CD4-positive, alpha-beta T cell treated with Interleukin-1 beta for 1 hour (primary cell): ENCODE measurements at places on chromosomes 1 and 21.
A peak's percentile ranks its signal among the peaks of the same experiment; 100 is the strongest.

DNA sequence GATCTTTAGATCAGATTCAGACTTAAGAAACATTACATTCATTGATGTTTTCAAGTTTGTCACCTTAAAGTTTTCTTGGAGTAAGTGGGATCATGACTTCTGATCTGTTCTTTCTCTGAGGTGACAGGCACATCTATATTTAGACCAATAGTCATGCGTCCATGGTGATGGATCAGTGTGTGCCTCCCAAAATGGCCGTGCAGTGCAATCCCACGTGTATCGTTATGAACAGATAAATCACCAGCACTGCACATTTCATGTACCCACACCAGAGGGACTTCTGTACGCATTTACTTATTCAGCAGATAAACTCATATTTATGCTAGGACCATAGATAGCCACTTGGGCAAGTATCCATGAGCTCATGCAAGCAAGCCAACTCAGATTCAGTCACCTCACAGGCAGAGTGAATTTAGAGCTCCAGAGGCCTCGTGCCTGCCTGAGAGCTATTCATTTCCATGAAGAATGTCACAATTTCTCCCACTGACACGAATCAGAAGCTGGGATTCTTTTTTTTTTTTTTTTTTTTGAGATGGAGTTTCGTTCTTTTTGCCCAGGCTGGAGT, 13.9 kb upstream of the WDR26 start:
- no peak for DNase-seq

- DNase-seq = no peak
Measured at GRCh38 chr1:149979972-149980540, 30.5 kb downstream of the OTUD7B start.

GRCh38 chr1:32612189-32612881, 38.0 kb downstream of the ZBTB8OS start:
- DNase-seq = peak; percentile 40

DNA sequence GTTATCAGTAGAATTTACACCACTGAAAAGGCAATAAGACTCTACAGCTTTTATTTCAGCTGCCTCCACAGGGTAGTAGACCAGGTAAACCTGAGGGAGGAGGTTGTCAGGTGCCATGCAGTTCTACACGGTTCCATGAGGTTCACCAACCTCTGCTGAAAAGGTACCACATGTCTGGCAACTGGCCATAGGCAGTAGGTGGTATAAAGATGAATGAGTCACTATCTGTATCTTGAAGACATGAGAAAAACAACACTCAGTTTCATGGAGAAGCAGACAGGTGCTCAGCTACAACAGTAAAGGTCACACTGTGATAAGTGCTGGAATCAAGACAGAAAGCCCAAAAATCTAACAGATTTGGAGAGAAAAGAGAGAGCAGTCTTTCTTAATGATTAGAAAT, 145.4 kb downstream of the PTGER3 start:
- no peak for DNase-seq

- no peak for DNase-seq
Measured at GRCh38 chr21:34808569-34809204, 139.9 kb downstream of the CLIC6 start.

GRCh38 chr1:230283678-230284077, 142.5 kb downstream of the PGBD5 start:
- no peak for DNase-seq

- no peak for DNase-seq
Measured at GRCh38 chr1:55445416-55445815, 230.3 kb upstream of the USP24 start.

GRCh38 chr1:167563579-167564246, 10.2 kb upstream of the CREG1 start:
- no peak for DNase-seq

- no peak for DNase-seq
Measured at GRCh38 chr21:31554511-31555022, 104.9 kb upstream of the SOD1 start.

- DNase-seq = no peak
Measured at GRCh38 chr1:26079960-26080814, 12.8 kb upstream of the TRIM63 start.

- DNase-seq = no peak
Measured at GRCh38 chr1:221411283-221411682, 330.6 kb downstream of the DUSP10 start.

DNA sequence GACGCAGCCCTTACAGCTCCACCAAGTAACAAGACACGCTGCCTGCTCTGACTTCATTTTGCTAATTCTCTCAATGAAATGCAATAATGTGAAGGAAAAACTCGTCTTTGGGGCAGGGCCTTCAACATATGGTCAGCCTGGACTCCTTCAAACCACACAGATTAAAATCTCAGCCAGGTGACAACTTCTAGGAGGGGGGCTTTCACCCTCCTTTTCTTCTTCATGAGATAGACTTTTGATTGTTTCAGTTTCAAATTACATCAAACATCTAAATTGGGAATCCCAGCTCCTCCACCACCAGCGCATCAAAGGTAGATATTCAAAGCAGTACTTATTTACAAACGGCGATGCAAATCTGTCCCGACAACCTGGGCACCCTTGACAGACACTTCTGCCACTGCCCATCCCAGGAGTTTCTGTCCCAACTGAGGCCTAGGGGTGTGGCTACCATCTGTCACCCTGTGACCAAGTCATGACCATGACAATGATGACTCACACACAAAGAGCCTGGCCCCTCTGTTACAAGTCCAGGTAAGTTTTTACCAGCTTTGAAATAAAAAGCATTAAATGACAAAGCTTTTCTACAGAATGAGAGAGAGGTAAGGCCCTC, 29.7 kb downstream of the SSBP3 start:
- no peak for DNase-seq

- no peak for DNase-seq
Measured at GRCh38 chr1:10877894-10878293, 81.4 kb upstream of the CASZ1 start.

DNA sequence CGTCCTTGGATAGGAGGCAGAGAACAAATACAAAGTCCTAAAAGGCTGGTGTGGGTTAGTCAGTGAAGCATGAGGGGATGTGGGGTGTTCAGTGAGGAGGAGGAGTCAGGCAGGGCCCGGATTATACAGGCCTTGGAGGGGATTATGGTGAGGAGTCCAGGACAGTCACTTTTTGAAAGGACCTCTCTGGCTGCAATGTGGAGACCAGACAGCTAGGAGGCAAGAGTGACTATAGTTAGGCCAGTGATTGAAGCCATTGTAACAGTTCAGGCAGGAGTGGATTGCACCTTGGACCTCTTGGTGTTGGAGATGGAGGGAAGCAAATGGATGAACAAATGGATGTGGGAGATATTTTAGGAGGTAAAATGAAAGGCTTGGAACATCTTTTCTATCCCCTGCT, 115.8 kb downstream of the C1orf94 start:
- DNase-seq = no peak

- no peak for DNase-seq
Measured at GRCh38 chr1:186438567-186438966, 22.3 kb downstream of the PDC start.

GRCh38 chr1:21297975-21298374, 7.7 kb upstream of the ECE1 start:
- no peak for DNase-seq

GRCh38 chr21:42264245-42265195, 45.6 kb downstream of the ABCG1 start:
- DNase-seq = no peak

- DNase-seq = no peak
Measured at GRCh38 chr21:37128076-37128475, 55.0 kb downstream of the TTC3 start.

DNA sequence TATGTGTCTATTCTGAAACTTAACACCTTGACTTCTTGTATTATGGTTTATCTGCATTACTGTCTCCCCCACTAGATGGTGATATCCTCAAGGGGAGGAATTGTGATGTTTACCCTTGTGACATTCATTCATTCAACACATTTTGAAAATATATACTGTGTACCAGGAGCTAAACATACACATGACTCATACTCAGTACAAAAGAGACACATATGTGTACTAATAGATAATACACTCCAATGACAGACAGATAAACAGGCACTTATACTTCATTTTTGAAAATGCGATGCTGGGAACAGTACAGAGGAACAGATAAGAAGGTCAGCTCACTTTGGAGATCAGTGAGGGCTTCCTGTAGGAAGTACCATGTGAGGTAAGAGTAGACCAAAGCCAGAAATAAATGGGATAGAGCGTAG, 8.9 kb upstream of the RAB3GAP2 start:
- no peak for DNase-seq

DNA sequence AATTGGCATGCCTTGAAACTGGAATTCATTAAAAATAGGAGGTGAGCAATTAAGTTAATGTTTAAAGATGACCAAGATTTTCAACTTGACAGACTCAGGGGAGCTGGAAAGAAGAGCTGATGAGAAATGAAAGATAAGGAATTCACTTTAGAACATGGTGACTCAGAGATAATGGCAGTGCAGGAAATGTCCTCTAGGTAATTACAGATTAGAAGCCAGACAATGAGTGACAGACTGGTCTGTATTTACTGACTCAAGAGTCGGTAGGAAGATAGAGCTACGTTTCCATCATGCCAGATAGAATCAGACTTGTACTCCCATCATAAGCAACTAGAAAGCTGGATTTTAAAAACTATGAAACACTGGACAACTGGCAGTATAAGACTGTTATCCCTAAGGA, 151.6 kb downstream of the AJAP1 start:
- DNase-seq = no peak

GRCh38 chr1:185533596-185533995, 200.6 kb upstream of the HMCN1 start:
- DNase-seq = no peak

- no peak for DNase-seq
Measured at GRCh38 chr1:205118752-205119151, 3.0 kb downstream of the RBBP5 start.

GRCh38 chr1:173043253-173043652, 7.5 kb downstream of the TNFSF18 start:
- DNase-seq = no peak
